ENCODE measurements at places on chromosomes 5 and 9.

DNA sequence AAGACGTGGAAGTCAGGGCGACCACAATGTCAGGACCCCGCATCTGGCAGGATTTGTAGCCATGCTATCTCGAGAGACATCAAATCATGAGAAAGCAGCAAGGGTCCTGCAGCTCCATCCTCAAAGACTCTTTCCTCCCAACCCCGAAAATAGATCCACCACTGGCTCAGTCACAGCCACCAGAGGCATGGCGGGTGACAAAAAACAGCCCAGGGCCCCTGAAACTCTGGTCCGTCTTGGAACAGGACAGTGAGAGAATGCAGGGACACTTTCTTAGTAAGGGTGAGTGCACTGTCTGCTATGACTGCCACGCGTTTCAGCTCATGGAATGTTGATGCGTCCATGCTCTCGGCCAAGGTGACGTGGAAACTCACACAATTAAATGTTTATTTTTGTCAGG lies 220.9 kb downstream of the IRX2 start:
- DNase-seq, result no peak

DNA sequence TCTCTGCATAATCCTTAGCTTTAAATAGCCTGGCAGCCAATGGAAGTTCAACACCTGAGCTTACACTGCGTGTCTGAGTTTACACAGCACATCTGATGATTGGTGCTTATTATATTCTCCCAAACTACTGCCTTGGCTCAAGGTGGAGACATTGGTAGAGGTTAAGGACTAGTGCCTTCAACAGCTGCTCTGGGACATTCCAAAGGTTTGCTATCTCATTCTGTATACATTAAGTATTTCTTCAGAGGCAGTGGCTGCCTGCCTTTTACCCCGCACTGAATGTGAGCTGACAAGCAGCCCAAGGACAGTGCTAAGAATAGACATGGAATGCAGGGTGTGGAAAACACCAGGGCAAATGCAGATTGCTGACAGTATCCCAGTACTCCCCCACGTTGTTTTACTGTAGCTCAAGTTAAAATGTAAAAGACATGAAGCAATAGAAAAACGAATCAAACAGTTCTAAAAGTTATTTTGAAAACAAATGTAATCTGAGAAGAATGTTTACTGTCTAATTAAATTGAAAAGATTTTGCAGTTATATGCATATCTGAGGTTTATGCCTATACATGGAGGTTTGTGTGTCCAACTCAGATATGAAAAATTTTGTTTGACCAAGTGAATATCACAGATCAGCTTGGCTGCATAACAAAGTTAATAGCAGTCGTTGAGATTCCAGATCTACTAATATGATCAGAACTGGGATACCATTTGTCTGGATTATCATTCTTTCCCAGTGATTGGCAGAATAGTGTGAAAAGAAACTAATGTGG lies 1.8 kb downstream of the HSPB3 start:
- DNase-seq, result no peak

DNA sequence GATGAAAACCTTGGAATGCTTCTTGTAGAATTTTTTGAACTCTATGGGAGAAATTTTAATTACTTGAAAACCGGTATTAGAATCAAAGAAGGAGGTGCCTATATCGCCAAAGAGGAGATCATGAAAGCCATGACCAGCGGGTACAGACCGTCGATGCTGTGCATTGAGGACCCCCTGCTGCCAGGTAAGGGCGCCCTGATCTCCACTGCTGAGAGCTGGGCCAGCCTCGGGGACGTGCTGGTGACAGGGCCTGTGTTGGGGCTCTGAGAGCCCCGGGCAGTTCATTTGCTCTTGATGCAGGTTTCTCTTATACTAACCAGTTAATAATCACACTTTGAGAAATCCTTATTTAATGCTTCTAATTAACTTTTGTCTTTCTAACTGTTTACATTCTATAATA lies 33.0 kb downstream of the TENT4A start:
- DNase-seq, result no peak

DNA sequence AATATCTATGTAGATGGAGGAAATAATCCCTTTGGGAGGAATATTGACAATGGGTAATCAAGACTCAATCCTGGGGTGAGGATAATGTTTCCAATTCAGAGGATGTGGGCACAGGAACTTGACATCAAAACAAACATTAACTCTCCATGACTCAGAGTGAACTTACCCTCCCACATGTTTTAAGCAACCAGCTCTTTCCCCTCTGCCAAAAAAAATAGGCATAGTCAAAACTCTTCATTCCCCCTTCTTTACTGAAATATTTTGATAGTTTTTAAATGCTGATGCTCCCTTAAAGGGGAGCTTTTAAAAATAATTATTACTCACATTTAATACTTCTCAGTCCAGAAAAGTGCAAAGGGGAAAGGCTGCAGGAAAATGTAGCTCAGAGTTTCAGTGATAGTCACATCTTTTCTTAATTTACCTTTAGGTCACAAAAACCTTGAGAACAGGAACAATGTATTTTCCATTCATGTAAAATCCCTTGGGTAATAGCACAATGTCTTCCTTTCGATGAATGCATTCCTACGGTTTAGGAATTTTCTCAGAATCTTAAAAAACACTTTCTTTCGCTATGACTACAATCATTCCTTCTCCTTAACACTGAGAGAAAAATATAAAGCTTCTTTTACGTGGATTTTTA lies 298.4 kb upstream of the GRAMD2B start:
- DNase-seq, result no peak

DNA sequence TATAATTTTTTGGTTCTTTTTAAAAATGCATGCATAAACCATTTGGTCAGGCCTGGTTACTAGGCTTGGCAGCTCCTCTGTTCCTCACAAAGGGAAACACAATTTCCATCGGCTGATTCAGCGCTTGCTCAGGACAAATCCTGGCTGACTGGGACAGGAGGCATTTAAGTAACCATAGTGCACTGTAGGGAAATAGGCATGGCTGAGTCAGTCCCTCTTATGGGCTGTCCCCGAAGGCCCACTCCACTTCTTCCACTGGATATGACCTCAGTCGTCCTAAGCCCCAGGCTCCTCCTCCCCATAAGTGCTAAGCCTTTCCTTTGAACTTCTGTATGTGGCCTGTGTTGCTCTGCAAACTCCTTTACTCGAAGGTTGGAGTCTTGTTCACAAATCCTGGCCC lies 71.2 kb upstream of the GLIS3 start:
- DNase-seq, result no peak

DNA sequence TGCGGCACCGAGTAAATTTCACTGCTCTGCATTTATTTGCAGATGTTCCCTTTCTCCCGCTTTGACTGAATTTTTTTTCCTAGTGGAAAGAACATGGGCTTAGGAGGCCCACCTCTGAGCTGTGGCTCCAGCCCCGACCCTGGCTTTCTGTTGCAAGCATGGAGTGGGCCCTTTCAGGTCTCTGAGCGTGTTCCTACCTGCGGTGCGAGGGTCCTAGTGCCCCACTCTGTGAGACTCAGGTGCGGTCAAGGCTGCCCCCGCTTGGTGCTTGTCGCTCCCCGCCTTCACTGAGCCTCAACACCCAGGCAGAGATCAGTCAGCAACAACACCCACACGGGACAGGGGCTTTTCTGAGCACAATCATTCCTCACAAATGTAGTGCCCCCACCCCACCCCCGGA lies 32.0 kb downstream of the SLC6A3 start:
- no peak for DNase-seq

- no peak for DNase-seq
Observed at GRCh38 chr9:36278243-36278642, 20.0 kb upstream of the GNE start.

GRCh38 chr5:168097876-168098653 lies 193.4 kb upstream of the WWC1 start:
- no peak for DNase-seq

DNA sequence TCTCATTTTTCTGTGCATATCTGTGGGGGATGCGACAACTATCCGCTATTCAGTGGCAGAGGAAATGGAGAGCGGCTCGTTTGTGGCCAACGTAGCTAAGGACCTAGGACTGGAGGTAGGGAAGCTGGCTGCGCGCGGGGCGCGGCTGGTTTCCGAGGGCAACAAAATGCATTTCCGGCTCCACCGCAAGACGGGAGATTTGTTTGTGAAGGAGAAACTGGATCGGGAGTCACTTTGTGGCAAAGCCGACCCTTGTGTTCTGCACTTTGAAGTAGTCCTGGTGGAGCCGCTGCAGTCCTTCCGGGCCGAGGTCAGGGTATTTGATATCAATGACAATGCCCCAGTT lies 320 bp downstream of the PCDHB1 start:
- DNase-seq, result no peak

DNA sequence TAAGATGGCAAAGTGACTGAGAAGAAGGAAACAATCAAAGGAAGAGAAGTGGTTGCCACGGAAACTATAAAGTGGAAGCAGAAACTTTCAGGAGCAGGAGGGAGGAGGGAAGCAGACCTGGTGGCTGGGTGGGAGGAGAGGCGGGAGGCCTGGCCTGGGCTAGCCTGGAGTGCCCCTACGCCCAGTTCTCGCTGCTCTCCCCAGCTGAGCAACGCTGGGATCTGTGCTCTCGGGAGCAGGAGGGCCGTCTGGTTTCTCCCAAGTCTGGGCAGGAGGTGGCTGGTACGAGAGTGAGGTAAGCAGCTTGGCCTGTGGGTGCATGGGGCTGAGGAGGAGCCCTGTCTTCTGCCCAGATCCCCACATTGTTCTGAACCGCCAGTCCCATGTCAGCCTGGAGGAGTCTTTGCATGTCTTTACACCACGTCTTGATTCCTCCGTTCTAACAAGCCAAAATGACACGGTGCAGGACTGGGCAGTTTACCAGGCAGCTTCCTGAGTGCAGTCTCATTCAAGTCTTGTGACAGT lies 15.0 kb upstream of the DAB2IP start:
- DNase-seq, result no peak

DNA sequence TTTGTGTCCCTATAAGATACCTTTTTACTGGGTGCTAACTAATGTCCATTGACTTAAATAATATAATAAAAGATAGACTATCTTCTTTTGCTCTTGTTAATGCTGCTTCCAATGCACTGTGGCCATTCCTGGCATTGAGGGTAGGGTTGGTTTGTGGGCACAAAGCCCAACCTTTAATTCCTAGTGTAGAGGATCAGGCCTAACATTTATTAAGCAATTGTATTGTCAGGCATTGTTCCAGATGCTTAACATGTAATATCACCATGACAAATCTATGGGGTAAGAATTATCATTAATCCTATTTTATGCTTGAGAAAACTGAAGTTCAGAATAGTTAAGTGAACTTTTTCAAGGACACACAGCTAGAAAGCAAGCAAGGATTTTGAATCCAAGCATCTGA lies 60.4 kb upstream of the GPBP1 start:
- DNase-seq, result no peak

DNA sequence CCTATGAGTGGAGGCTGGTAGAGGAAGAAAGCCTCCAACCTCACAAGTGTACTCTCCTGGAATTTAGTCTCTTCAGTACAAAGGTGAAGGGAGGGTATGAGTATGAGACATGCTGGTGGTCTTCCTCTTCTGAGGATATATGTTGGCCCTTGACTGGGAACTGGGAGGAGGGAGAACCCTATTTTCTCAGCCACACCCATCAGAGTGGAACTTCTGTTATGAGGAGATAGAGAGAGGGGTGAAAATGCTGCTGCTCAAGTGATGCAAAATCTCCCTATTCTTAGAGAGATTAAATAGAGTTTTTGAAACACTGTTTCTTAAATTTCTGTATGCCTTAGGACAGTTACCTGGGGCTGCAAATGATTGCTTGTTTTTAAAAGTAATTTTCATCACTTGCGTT lies 203.4 kb upstream of the PRR16 start:
- DNase-seq, result no peak

DNA sequence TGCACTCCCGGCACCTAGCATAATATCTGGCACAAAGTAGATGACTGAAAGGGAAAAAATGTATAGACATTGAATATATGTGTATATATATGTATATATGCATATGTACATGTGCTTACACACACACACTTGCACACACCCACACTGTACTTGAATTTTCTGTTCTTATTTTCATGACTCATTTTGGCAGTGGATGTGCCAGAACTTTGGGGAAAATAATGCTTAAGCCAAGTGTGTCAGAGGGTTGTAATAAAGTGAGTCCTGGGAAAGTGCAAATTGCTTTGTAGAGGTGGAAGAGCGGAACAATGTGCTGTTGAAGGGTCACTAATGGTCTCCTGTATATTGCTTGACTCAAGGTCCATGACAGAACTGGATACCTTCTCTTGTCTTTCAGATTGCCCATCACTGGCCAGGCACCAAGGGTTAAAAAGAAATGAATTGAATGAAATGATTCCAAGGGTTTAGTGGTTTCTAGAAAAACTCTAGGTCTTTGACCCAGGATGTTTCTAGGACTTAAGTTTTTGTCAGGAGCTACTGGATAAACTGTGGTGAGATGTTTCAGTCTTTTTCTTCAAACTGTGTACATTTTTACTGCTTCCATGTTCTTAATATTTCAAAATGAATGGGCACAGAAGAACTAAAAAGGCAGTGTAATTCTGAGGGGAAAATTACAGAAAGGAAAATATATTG lies 129.9 kb upstream of the MOCS2 start:
- no peak for DNase-seq

- DNase-seq, result no peak
Observed at GRCh38 chr5:119250946-119251901, 104.6 kb upstream of the TNFAIP8 start.

- DNase-seq, result no peak
Observed at GRCh38 chr9:128251732-128252100, 24.1 kb downstream of the GOLGA2 start.

DNA sequence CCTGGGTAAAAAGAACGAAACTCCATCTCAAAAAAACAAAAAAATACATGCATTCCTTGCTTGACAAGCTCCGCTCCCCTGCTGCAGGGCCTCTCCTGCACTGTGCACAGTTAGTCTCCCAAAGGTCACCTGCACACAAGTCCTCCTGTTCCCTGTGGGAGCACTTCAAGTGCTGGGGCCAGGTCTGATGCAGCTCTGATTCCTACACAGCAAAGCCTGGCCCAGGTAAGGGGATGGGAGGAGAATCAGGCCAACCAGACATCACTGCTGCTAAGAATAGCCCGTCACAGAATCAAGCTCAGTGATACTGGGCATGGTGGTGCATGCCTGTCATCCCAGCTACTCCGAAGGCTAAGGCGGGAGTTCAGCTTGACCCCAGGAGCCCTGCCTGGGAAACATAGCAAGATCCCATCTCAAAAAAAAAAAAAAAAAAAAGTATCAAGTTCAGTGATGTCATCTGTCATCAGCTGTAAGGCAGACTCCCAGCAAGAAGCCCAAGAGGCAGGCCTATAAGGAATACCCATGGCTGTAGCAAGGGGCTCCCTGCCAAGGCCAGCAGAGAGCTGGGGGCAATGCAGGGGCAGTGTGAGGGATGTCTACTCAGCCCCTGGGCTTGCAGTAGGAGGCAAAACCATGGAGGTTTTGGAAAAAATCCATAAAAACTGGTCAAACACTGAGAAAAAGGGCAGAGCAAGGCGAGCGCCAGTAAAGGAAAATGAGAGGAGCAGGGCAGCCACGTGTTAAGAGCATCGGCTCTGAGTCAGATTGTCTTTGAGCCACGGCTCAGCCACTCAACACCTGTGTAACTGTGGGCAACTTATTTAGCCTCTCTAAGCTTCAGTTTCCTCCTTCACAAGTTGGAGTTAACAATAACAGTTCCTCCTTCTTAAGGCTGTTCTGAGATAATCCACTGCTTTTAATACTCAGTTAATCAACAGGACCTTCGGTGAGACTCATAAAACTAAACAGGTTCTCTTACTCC lies 3.2 kb downstream of the TPM2 start:
- DNase-seq, result no peak

GRCh38 chr5:135600971-135601381 lies 22.2 kb upstream of the CXCL14 start:
- DNase-seq, result no peak

GRCh38 chr5:164203581-164204225 lies 698.3 kb downstream of the MAT2B start:
- no peak for DNase-seq

GRCh38 chr5:374631-375335 lies 53.3 kb downstream of the AHRR start:
- peak; percentile 15 for DNase-seq

All from activated CD4-positive, alpha-beta memory T cell treated with anti-CD3 and anti-CD28 coated beads, Interleukin-2, amount 10 ng/mL, durations not matched to agents 7 days and 5 days (primary cell).